ENCODE measurements at places on chromosomes 11 and 22.

GRCh38 chr11:79400717-79401330, 40.0 kb downstream of the TENM4 start:
- DNase-seq: no peak

DNA sequence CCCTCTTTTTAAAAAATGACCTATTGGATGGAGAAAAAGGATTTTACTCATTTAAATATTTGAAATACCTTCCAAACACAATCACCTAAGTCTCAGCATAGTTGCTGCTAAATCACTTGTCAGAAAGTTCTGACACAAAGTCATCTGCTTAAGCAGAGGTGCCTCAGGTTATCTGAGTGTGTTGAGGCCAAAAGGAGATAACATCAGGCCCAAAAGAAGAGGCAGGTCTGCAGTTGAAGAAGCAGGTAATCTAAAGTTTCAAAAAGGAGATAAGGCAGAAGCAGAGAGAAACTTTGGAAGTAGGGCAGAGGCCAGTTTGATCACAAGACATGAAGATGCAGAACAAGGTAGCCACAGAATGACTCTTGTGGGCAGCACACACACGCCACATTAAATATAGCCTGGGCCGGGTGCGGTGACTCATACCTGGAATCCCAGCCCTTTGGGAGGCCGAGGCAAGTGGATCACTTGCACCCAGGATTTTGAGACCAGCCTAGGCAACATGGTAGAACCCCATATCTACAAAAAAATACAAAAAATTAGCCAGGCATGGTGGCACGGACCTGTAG, 175.7 kb upstream of the API5 start:
- DNase-seq: no peak

DNA sequence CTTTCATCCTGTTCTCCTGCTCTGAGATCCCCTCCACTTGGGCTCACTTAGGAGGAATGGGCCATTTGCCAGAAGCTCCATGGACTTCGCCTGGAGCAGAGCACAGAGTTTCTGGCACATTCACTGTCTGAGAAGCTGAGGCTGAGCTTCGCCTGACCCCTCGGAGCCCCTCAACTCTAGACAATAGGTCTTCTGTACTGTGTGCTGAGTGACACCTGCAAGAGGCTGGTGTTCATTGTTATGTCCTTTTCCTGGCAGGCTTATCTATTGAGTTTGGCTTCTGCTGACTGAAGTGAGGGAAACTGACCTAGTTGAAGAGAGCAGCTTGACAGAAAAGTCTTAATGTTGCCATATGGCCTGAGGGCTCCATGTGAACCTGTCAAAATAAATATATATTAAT, 124.3 kb downstream of the EHF start:
- no peak for DNase-seq

DNA sequence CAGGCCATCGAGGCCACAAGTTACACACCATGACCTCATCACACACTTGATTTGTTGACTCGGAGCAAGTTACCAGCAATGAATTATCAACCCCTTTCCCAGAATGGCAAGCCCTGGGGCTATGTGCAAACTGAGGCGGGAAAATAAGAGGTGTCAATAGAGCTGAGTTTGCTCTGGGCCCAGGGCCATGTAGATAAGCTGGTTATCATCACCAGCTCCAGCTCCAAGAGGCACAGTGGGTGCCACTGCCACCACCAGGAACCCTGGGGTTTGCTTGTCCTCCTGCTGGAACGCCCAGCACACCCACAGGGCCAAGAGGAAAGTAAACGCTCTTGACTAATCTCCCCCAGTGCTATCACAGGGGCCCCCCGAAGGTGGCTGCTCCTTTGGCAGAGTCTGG, 13.0 kb upstream of the VPS37C start:
- no peak for DNase-seq

DNA sequence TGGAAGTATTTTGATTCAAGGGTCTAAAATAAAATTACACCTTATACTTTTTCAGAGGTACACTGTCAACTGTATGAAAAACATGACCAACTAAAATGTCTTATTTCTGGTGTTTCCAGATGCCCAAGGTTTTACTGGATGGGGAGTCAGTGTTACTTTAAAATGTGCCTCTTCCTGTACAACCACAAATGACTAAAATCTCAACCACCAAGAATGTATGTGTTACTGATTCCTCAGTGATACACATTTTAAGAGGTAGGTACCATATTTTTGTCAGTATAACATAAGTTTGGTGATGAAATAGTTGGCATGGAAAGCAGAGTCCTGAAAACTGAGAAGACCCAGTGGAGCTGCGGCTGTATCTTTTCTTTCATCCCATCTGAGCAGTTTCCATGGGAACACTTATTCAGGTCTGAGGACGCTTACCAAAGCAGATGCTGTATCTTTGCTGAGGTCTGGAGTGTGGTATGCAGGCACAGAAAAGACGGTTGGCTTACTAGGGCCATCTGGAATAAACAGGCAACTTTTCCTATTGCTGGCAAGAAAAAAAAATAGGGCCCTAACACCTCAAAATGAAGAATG, 21.2 kb upstream of the TP53AIP1 start:
- DNase-seq: no peak

DNA sequence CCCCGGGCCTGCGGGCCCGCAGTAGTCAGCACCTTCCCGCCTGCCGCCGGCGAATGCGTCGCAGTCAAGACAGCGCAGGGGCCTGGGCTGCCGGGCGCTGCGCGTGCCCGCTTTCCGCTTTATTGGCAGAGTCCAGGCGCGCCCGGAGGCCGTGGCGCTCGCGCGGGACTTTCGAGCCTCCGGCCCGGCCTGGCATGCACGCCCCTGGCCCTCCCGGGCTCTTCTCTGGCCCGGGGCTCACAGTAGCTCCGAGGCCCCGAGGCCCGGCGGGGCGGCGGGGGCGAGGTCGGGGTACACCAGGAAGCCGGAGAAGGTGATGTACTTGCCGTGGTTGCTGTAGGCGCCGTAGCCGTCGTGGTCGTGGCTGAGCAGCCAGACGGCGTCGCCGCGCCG, 3.1 kb downstream of the FAM180B start:
- DNase-seq: no peak

- DNase-seq: no peak
These were observed 19.3 kb upstream of the IL10RA start for GRCh38 chr11:117966908-117967307.

DNA sequence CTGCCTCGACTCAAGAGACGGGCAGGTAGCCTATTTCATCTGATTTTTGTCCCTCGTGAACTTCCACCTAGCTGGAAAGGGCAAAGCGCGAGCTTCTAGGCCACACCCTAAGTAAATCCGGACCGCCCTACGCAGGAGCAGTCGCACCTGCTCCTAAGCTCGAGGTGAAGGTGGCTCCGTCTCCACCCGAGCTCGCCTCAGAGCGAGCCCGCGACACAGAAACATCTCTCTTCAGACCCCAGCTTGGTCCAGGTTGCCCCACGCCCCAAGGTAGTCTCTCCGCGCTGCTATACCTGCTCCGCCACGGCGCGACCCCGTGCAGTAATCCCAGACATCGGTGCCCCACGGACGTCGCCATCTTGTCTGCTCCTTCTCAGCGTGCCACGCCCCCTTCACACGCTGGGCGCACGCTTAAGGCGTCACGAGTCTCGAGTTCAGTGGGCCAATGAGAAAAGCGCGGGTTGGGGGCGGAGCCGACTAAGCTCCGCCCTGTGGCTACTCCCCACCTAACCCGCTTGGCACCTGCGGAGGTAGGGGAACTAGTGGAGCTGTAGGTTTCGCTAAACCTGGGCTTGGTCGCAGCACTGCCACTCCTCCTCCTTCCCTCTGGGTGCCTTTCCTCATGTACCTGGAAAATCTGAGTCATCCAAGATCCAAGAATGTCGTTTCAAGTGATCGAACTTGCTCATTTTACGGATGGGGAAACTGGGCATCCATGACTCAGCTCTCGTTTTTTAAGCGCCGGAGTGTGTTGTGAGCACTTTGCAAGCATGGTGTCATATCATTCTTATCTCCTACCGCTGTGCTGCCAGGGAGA, at the start of gene PISD:
Gene PISD, minus strand, starts transcription at position 365 of the 817 bp plus-strand sequence. Its CDS starts 7 bp downstream, at position 358.
- DNase-seq: peak; percentile 98

- DNase-seq: peak; percentile 34
These were observed at the start of gene C22orf15 for GRCh38 chr22:23762842-23763578. C22orf15 (plus strand) TSS chr22:23762990; CDS start chr22:23763307, 317 bp downstream.

GRCh38 chr11:12248330-12248729, 129.0 kb upstream of the PARVA start:
- DNase-seq: no peak

DNA sequence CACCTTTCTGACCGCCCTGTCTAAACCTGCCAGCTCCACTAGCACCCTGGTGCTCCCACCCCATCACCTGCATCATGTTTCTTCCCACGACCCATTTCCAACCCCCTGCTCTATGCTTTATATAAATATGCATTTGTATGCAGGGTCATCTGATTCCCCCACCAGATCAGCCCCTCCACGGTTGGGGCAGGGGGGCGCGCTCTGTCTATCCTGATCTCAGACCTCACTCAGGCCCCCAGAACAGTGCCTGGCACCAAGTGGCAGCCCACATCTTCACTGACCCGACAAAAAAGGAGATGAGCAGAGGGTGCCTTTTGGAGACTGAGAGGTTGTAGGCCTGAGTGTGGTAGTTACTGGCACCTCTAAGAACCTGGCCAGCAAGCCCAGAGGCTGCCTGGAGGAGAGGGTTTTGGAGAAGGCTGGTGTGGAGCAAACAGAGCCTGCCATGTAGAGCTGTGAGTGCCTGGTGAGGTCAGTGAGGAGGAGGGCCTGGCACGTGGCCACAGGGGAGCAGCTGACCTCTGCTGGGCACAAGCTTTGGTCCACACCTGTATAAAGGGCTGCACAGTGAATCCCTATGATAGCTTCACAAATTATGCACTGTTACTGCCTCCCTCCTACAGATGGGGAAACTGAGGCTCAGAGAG, 86.3 kb upstream of the RTL6 start:
- no peak for DNase-seq

GRCh38 chr11:73167363-73167954, 25.3 kb upstream of the FCHSD2 start:
- no peak for DNase-seq

DNA sequence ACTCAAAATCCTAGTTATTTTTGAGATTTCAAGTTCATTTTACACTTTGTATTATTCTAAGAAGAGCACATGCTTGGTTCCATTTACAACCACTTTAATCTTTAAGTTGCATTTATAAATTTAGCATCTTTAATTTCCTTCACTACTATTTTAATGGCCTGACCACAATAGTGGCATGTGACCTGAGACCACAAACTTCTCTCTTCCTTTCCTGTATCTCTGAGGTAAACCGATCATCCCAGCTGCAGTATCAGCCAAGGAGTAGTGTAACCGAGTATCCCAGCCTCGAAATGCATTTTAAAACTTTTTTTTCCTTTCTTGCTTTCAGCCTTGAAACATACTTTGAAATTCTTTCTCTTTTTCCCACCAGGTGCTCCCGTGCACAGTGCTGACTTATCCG, 28.7 kb upstream of the CBX6 start:
- no peak for DNase-seq

DNA sequence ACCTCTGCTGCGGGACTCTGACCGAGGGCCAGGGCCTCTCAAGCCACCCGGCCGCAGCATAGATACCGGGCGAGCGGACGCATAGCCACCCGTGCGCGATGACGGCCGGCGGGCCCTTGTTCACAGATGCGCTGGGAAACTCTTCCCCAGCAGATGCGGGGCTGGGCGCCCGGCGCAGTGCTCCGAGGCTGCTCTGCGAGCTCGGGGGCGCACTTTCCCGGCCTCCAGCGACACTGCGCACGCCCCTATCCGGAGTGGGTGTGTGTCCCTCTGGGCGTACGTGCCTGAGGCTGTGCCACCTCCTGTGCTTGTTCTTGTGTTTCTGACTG, 104.7 kb upstream of the E2F8 start:
- DNase-seq: no peak

DNA sequence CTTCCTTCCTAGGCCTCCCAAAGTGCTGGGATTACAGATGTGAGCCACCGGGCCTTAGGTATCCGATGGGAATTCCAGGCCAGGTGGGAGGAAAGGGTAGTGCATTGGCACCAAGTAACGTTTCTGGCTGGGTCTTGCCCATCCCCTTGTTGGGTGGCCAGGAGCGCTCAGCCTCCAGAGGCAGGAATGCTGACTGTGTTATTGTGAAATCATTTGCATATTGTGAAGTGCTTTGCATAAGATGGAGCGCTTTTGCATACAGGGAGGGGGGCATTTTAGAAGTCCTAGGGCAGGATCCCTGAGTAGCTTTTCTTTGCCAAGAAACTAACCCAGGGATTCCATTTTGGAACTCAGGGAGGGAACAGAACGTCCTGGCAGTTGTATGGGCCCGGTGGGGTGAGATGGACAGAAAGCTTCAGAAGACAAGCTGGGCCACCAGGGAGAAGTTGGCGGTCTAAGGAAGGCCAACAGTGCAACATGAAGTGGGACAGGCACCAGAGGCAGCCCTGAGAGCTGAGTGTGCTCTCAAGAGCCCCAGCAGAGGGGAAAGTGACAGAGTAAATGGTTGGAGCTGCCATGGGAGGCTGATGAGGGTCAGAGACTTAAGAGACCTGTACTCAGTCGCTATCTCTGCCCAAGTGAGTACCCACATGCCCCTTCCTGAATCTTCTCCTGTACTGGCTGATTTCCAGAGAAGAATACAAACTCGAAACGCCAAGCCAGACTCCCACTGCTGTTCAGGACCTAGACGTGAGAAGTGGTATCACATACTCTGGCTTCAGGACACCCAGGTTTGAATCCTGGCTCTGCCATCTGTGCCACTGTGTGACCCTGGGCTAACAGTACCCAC, 1.3 kb upstream of the SLC39A13 start:
- DNase-seq: peak; percentile 15

DNA sequence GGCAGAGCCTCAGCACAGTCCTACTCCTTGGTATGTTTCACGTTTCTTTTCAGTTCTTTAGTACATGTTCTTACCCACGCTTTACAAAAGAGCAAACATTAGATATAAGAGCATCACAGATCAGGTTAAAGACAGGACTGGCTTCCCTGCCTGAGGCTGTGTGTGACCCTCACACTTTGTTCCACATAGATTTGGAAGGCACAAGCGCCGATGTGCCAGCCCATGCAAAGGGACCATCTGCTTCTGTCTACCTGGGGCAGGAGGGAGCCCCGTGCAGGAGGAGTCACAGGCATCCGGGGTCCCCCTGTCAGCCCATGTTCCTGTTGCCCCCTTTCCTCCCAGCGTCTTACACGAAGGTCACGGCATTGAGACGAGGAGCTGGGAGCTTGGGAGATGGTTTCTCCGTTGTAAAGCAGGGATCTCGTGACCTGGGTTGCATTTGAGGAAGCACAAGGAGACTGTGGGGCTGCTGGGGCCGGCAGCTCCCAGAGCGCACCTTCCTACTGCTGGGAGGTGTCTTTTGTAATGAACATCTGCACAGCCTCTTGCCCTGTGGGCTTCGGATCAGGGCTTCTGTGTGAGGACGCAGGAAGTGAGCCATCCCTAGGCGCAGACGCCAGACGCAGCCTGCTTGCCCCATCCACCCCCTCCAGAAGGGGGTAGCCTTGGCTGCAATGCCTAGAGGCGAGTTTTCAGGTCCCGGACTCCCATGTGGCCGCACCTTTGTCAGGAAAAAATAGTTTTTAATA, 72.6 kb downstream of the SCN3B start:
- no peak for DNase-seq

DNA sequence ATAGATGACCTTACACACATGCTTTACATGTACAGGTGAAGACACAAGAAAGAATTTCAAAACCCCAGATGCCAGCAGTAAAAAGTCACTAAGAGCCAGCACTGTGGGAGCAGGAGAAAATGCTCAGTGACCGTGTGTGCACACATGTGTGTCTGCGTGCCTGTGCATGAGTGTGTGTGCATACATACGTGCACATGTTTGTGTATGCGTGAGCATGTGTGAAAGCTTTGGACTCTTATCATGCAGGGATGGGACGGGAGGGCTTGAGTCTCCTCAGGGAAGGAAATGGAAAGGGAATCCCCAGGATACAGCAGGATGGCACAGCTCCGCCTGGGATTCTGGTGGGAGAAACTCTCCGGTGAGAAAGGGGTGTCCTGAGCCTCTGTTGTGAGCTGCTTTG, 121.5 kb upstream of the B3GAT1 start:
- DNase-seq: no peak

GRCh38 chr11:119486691-119487259, 63.8 kb upstream of the THY1 start:
- no peak for DNase-seq

Measured in CD8-positive, alpha-beta T cell (primary cell).